ENCODE measurements at places on chromosomes 11 and 22.

DNA sequence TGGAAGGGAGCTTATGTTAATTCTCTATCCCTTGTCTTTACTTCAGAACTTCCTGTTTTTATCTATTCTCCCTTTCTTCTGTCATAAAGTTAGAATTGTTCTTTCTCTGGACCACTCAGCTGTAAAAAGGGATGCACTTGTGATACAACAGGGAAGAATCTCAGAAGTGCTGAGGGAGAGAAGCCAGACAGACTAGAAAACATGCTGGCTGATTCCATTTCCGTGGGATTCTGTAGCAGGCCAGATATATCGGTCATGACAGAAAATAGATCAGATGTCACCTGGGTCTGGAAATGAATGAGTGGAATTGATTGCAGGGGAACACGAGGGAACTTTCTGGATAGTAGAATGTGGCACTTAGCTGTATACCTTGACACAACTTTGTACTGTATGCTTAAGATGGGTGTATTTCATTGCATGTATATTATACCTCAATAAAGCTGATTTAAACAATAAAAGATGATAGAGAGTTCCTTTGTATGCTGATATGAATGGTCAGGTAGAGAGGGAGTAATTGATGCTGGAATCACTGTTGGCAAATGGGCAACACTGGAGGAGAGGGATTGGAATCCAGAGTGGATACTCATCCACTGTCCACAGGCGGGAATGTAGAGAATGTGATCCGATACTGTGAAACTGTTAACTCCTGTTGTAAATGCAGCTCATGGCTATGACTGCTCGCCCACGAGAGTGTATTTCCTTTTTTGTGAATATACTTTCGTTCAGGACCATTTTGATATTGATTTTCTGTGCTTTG, 59.6 kb downstream of the ATXN10 start:
- DNase-seq = peak; percentile 25

DNA sequence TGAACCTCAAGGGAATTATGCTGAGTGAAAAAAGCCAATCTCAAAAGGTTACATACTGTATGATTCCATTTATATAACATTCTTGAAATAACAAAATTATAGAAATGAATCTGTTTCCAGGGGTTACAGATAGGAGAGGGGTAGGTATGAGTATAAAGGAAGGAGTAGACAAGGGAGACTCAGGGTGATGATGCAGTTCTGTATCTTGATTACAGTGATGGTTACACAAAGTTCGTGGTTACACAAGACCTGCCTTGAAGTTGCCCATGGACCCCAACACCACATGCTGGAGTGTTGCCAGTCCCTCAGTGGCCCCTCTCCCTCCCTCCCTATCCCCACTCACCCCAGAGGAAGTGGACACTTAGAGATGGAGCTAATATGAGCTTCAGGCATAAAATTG, 20.3 kb downstream of the STK33 start:
- DNase-seq = no peak

DNA sequence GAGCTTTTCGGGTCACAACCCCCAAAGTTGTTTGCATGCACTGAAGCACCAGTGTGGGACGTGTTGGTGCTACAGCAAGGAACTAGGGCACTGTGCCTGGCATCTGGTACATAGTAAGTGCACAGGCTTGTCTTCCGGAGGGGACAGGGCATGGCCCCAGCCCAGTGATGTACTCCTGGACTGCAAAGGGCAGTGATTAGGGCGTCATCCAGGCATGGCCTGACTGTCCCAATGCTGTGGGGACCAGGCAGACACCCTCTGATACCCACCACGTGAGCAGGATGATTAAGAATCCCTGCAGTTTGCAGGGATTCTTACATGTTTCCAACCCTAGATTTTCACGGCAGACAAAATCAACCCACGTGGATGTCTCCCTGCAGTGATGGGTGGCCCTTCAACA, 50.0 kb upstream of the RFPL3 start:
- no peak for DNase-seq

- DNase-seq = no peak
Observed at GRCh38 chr11:86143087-86144030, 74.5 kb upstream of the PICALM start.

- no peak for DNase-seq
Observed at GRCh38 chr11:42960521-42961088, 351.2 kb upstream of the API5 start.

- no peak for DNase-seq
Observed at GRCh38 chr11:79025622-79026021, 415.2 kb downstream of the TENM4 start.

- DNase-seq = no peak
Observed at GRCh38 chr22:46515208-46516111, 22.0 kb downstream of the CELSR1 start.

GRCh38 chr11:79471071-79471844, 30.4 kb upstream of the TENM4 start:
- DNase-seq = no peak
